ENCODE measurements at places on chromosomes 5 and 9.

DNA sequence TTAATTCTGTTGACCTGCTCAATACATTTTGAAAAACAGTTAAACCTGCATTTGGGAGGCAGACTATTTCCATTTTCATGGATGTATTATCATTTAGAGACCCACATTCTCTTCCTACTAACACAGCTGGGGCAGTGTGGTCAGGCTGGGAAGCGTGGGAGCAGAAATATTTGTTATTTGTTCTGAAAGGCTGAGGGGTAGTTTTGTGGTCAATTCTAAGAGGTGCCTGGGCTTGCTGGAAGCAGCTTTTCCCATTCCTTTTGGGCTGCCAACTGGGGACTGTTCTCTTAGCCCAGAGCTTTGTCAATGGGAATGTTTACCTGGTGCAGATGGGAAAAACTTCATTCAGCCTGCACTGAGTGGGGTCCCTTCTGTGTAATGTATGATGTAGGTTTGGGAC is 171.4 kb upstream of the DAP start:
- DNase-seq = no peak

- DNase-seq = no peak
These were observed 166.0 kb downstream of the GABRB2 start for GRCh38 chr5:161380486-161380885.

GRCh38 chr9:88711719-88712118 is 176.7 kb downstream of the NXNL2 start:
- no peak for DNase-seq

GRCh38 chr5:51944500-51945125 is 561.4 kb downstream of the ISL1 start:
- no peak for DNase-seq

GRCh38 chr9:96249746-96250145 is 52.2 kb downstream of the HSD17B3 start:
- DNase-seq = no peak

DNA sequence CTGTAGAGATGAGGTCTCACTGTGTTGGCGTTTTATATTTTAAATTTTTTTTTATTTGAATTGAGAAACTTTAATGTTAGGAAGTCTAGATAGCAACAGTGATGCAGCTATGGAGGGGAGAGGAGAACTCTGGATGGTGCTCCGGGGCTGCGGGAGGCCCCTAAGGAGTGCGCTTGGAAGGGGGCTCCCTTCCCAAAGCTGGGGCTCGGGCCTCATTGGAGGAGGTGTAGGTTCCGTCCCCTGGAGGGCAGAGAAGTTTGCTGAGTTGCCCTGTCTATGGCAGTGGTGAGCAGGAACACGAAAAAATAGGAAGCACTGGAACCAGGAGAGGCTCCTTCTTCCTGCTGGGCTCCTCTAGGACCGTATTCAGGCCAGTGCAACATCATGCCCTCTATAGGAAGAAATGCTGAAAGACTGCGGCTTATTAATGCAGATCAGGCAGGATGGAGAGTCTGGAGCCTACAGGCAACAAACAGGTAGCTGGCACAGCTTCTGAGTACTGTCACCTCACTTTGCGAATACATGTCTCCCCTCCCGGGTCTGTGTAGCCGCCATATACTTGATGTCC is 16.1 kb downstream of the AHRR start:
- DNase-seq = no peak

GRCh38 chr9:135409286-135410200 is 70.0 kb upstream of the PPP1R26 start:
- DNase-seq = no peak

DNA sequence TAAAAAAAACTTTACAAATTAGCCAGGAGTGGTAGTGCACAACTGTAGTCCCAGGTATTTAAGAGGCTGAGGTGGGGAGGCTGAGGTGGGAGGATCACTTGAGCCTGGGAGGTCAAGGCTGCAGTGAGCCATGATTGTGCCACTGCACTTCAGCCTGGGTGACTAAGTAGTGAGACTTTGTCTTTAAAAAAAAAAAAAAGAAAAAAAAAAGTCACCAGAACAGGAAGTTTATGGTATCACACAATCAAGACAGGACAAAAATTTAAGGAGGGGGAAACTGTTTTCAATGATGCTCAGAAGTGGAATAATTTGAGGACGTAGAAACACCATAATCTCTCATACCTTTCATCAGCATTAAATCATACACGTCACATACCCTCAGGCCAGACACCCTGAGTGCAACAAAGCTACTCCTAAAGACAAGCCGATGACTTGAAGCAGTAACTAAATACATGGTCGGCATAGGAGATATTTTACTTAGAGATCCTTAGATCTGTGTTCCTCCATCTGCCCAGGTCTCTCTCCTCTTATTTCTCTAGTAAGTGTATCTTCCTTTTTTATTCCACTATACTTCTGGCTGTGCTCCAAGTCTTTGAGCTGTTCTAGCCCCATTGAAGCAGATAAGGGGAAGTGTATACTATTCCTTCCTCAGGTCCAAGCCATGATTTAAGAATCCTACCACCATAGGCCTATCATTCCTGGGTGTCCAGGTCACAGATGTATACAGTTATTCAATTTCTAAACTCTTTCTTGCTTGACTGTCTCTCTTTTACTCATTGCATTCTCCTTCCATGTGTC is 91.3 kb upstream of the APC start:
- no peak for DNase-seq

- DNase-seq = no peak
These were observed 307.4 kb downstream of the MAN2A1 start for GRCh38 chr5:109997161-109997560.

DNA sequence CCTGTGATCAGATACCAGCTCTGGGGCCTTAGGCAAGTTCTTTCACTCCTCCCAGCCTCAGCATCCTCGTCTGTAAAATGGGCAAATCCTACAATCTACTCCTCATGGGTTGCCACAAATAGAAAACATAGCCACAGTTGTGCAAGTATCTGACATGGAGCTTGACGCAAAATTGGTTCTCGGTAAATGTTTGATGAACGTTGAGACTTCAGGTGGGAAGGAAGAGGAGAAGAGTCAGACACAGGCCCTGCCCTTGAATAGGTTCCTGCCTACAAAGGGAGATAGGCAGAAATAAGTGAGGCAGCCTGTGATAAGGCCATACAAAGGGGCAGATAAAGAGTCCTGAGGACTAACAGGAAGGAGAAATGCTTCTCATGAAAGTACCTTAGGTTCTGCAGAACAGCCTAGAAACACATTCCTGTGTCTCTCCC is 26.1 kb upstream of the CPEB4 start:
- no peak for DNase-seq

DNA sequence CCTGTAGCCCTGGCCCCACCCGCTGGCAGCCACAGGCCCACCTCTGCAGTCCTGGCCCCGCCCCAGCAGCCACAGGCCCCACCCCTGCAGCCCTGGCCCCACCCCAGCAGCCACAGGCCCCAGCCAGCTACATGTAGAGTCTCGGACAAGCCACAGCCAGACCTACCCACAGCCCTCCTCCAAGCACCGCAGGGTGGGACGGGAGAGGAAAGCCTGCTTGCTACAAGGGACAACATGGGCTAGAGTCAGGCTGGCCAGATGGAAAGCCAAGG is 49.5 kb upstream of the SARDH start:
- DNase-seq = no peak

- DNase-seq = no peak
These were observed 24.7 kb downstream of the NTRK2 start for GRCh38 chr9:84694248-84694647.

DNA sequence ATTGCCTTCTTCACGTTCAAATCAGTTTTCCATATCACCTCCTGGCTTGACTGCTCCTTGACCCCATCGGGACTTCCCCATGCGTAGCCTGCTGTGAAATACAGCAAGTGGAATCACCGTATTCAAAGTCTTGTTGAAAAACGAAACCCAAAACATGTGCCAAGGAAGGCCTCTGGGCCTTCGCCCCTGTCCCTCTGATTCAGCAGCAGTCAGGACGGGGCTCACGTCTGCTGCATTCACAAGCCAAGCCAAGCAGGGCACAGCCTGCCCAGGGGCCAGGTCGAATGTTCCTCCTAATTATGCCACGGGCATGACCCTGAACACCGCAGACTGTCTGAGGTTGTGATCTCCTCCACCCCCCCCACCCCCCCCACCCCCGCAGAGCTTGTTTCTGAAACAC is 960 bp upstream of the CTNND2 start:
- no peak for DNase-seq

DNA sequence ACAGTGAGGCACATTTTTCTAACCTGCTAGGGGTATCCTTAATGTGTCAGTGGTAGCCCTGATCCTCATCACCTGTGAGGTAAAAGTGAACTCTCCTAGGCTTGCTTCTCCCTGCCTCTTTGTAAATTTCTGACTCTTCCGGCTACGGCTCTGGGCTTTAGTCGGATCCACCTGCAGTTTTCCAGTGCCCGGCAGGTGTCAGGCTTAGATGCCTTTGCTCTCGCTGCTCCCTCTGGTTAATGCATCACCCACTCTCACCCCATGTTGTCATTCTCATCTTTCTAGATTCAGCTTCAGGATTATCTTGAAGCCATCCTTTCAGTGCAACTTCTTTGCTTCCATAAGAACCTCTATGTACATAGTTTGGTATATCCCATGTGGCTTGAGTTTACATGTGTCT is 3.6 kb downstream of the CEP78 start:
- no peak for DNase-seq

GRCh38 chr5:95976606-95977005 is 15.0 kb upstream of the ELL2 start:
- no peak for DNase-seq

GRCh38 chr5:73045623-73046022 is 74.8 kb upstream of the TMEM171 start:
- DNase-seq = no peak

GRCh38 chr5:61274511-61274911 is 57.5 kb upstream of the ZSWIM6 start:
- no peak for DNase-seq

- no peak for DNase-seq
These were observed 485.7 kb upstream of the TUSC1 start for GRCh38 chr9:26163931-26164330.

DNA sequence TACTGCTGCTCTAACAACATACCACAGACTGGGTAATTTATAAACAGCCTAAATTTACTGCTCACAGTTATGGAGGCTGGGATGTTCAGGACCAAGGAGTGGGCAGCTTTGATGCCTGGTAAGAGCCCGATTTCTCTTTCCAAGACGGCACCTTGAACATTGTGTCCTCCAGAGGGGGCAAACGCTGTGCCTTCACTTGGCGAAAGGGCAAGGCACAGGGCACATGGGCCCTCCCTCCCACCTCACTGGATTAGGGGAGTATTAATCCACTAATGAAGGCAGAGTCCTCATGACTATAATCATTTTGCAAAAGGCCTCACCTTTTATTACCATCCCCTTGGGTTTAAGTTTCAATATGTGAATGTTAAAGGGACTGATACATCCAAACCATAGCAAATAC is 397.7 kb downstream of the TMEM38B start:
- DNase-seq = no peak

- no peak for DNase-seq
These were observed 1163.4 kb upstream of the CDH6 start for GRCh38 chr5:30030101-30030500.

DNA sequence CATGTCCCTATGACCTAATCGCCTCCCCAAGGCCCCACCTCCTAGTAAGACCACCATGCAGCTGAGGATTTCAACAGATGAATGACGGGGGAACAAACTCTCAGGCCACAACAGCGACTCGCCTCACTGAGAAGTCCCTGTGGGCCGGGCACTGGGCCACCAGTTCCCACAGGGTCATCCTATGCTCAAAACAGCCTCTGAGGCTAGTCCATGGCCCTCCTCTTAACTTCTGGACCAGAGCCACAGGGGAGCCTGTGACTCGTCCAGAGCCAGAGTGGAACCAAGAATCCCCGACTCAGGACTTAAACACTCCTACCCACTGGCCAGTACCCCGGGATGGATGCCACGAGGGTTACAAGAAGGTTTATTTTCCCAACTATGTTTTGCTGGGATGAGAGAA is 12.3 kb downstream of the GFPT2 start:
- DNase-seq = no peak

- DNase-seq = no peak
These were observed 169.0 kb downstream of the SYK start for GRCh38 chr9:90970608-90971007.

- DNase-seq = no peak
These were observed 7.0 kb upstream of the WHRN start for GRCh38 chr9:114511978-114512874.

GRCh38 chr9:129768486-129768885 is 15.6 kb upstream of the PTGES start:
- no peak for DNase-seq

DNA sequence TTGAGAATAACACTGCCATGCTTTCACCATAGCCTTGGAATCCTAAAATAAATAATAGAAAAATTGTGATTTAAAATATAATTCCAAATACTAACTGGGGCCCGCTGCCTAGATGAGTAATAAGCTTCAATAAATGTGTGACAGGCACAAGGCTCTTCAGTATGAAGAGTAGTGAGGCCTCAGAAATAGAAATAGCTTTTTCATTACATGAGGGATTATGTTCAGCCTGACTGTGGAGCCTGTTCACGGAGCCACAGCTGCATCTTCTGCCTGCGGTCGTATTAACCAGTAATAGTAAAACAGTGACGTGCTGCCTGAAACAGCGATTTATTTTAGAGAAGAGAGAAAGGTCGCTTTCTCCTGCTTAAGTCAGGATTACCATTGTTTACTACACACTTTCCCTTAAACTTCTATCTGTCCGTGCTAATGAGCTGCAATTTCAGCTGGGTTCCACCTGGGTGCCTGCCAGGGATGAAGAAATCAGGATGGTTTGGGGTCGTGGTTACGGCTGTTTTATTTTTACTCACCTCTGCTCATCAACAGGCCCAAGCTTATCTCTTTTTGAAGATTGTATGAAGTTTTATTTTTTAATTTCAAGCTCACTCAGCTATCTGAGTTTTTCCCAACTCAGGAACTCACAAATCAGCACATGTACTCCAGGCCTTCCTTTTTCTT is 284.9 kb upstream of the WWC1 start:
- DNase-seq = no peak

- DNase-seq = no peak
These were observed 481.0 kb upstream of the RGMB start for GRCh38 chr5:98292496-98292895.

GRCh38 chr9:75071530-75072122 is 16.3 kb downstream of the NMRK1 start:
- no peak for DNase-seq

DNA sequence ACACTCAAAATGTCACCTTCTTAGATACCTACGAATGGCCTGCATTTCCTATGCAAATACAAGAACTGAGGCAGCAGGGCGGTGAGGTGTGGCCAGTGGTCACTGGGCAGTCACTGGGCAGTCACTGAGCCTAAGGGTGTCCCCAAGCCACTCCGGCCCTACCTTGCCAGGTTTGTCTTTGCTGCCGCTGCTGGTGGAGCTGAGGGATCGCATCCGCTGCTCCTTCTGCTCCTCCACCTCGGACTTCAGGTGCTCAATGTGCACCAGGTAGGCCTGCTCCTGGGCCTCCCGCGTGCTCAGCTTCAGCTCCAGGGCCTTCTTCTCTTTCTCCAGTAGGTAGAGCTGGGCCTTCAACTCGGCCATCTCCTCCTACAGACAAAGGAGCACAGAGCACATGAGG is 72.3 kb downstream of the DCP2 start:
- DNase-seq = no peak

DNA sequence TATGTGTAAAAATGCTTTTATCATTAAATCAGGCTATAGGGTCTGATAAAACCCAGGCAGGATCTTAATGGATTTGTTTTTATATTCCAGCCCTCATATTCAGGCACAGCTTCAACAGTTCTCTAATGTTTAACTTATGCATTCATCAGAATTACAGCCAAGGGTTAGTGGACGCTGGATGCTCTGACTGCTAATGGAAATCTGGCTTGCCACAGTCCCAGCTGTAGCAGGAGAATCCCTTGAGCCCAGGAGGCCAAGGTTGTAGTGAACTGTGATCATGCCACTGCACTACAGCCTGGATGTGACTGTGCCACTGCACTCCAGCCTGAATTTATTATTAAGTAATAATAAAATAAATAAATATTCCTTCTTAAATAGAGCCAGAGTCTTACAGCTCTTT is 98.0 kb downstream of the SLC25A46 start:
- DNase-seq = no peak

Measured in mesothelial cell of epicardium (in vitro differentiated cells).